Pancreas (tissue), 10 donors: ENCODE measurements at places on chromosomes 2 and 18.

GRCh38 chr18:53817976-53818950, 406.2 kb downstream of the MBD2 start:
- no peak for DNase-seq

DNA sequence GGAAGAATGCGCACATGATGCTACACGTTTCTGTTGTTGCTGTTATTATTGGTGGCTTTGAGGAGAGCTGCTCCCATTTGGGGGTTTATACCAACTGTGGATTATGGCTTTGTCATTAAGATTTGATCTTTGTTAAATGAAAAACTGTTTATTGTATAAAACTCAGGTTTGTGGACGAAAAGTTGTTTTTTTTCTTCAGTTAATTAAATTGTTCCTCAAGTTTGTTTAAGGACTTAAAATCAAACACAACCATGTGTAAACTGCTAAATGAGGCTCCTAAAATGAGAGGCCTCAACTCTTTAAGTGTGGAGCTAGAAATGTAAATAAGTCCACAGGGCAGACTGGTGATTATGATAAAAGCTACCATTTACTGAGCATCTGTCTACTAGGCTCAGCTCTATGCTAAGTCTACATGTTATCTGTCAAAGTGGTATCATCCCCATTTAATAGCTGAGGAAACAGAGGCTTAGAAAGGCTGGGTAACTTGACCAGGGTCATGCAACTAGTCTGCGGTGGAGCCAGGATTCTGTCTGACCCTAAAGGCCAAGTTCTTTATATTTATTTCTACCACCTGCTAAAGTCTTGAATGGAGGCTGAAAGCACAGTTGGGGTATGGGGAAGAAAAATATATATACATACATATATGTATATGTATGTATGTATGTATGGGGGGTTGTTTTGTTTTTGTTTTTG, 4.1 kb downstream of the MYCN start:
- DNase-seq = no peak

DNA sequence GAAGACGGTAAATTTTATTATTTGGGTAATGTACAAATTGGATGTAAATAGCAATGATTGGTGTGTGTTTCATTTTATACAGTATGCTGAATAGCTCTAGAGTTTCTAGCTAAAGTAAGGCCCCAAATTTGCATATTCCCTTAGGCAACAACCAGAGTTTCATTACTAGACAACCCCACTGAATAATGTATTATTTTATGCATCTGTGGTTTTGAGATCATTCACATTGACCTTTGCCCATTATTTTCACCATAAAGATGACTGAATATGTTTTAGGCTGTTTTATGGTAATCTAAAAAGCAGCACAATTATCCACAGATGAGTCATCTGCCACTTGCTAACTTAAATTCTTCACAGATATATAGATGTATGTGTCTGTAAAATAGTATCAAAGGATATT, 44.5 kb upstream of the C2orf74 start:
- DNase-seq = no peak

DNA sequence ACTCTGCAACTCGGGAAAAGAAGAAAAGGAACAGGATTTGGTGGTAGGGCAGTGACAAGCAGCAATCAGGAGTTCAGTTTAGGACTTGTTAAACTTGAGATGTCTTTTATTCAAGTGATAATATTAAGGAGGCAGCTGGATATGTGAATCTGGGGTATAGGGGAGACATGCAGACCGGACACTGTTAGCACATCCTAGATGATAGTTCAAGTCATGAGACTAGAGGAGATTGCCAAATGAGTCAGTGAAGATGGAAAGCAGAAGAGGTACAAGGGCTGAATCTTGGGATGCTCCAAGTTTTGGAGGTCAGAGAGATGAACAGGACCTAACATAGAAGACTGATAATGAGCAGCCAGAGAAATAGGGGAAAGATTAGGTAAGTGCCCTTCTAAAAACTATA, 69.5 kb upstream of the PSME4 start:
- no peak for DNase-seq

GRCh38 chr2:7097353-7097895, 180.2 kb downstream of the RNF144A start:
- DNase-seq = peak; percentile 94

DNA sequence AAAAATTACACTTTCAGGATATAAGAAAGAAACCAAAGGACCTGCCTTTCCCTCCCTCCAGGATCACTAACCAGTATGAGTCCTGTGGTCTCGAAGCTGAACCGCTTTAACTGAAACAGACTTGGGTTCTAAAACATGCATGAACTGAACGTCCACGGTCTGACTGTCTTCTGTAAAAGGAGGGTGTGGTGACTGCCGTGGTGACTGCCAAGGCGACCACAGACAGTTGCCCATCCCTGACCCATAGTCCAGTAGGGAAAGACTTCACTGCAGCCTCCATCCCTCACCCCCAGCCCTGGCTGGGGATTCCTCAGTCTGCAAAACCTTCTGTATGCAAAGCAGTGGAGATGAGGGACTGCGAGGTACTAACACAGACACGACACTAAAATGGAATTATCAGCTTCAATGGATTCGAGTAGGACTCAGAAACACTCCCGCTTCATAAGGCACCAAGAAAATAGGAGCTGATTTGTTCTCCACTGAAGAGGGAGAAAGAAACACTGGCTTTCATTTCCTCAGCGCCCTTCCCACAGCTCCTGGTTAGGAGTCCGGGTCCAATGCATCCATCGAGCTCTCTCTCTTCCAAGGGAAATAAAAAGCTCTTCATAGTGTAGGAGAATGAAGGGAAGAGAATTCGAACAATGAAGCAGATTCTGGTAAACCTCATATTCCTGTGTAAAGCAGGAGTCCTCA, 197.2 kb downstream of the HDAC4 start:
- no peak for DNase-seq

- no peak for DNase-seq
Measured at GRCh38 chr2:144780983-144781382, 261.1 kb upstream of the ZEB2 start.
